ENCODE measurements at places on chromosomes 4 and X.

GRCh38 chr4:88163336-88163735, 4.9 kb upstream of the ABCG2 start:
- no peak for DNase-seq

- DNase-seq = no peak
Measured at GRCh38 chrX:4627414-4627813, 914.0 kb upstream of the PRKX start.

GRCh38 chrX:46796574-46797191, 37.8 kb upstream of the SLC9A7 start:
- DNase-seq = peak; percentile 49

DNA sequence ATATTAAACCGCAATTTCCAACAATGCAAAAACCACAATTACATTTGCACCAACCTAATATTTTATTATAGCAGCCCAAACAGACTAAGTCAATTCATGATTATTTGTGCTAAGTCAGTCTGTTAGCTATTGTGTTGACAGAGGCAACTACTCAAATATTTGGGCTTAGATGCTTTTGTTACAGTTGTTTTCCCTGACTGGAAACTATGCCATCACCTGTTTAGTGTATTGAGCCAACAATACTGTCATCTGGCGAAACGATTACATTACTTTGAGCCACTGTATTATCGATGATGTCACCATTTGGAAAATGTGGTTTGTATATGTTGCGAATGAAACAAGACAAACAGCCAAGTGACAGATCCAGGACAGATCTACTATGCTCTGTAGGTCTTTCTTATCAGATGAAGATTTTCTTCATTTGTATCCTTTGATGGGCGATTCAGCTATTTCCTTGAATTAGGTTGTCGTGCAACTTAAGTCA, 38.7 kb upstream of the INTS6L start:
- no peak for DNase-seq

GRCh38 chr4:30744386-30744785, 24.2 kb downstream of the PCDH7 start:
- DNase-seq = no peak

DNA sequence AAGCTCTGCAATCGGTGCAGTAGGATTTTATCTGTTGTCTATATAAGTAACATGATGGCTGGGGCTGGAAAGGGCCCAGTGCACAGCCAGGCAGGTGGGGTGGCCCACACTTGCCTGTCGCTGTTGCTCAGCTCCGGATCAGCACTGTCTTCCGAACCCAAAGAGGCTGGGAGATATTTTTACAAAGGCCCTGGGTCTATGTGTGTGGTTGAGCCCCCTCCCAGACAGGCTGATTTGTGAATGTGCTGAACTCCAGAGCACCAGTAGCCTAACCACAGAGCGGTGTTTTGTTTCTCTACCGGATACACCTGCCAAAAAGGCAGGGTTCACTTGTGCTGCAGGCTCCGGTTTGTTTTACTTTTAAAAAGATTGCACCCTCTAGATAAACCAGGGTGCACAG, 33.5 kb upstream of the CHRNA9 start:
- no peak for DNase-seq

GRCh38 chr4:74294681-74295080, 13.6 kb upstream of the EPGN start:
- DNase-seq = no peak

- no peak for DNase-seq
Measured at GRCh38 chr4:66769441-66769840, 775.9 kb downstream of the CENPC start.

GRCh38 chrX:86016139-86016538, 31.2 kb downstream of the CHM start:
- DNase-seq = no peak

DNA sequence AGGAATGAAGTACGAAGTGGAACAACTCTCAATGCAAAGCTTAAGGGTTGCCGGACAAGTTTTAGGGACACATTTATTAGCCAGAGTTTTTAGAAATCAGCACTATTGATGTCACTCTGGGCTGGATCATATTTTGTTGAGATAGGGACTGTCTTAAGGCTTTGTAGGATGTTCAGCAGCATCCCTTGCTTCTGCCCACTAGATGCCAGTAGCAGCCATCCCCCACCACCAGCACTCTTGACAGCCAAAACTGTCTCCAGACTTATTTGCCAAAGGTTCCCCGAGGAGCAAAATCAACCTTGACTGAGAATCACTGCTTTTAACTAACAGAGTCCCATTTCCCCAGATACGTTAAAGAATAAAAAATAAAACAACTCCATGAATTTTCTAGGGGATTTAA, 1497.3 kb downstream of the STIM2 start:
- DNase-seq = peak; percentile 18

GRCh38 chrX:124289443-124289842, 43.0 kb upstream of the TEX13D start:
- DNase-seq = no peak

- no peak for DNase-seq
Measured at GRCh38 chr4:111120191-111120590, 497.3 kb upstream of the PITX2 start.

GRCh38 chr4:73843369-73843768, 6.9 kb downstream of the CXCL6 start:
- DNase-seq = no peak

GRCh38 chr4:108512615-108513505, 107.5 kb upstream of the RPL34 start:
- peak; percentile 75 for DNase-seq

DNA sequence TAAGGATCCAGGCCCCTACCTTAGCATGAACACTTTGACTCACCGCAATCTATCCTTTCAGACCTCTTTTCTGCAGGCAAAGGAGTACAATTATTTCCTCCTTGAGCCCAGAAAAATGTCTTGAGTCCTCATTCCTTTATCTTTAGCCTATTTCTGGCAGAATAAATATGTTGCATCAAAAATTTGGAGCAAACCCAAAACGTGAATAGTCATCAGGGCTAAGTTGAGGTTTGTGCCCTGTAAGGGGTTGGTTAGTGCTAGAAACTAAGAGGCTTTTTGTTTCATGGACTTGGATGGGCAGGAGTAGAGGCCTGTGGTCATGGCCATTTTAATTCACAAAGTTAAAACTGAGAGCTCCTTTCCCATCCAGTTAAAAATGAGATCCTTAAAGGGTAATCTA, 460.3 kb downstream of the GBA3 start:
- no peak for DNase-seq

DNA sequence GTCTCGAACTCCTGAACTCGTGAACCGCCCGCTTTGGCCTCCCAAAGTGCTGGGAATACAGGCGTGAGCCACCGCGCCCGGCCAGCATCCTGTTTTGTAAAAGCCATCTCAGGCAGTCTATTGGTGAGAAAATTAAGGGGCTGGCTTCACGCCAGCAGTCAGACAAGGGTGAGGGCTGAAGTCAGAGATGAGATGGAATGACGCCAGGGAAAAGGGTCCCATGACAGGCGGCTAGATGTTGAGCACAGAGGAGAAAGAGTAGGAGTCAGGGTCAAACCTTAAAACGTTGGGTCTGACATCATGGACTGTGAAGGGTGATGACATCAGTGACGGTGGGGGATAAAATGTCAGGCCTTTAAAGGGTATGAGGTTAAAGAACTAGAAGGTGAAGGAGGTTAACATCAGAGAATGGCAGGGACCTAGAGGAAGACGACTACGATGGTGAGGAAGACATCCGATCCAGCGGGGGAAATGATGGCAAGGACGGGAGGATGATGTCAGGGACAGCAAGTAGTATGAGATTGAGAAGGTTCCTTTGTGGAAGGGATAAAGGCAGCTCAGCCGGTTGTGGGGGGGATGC, 504 bp upstream of the RBM3 start:
- no peak for DNase-seq

DNA sequence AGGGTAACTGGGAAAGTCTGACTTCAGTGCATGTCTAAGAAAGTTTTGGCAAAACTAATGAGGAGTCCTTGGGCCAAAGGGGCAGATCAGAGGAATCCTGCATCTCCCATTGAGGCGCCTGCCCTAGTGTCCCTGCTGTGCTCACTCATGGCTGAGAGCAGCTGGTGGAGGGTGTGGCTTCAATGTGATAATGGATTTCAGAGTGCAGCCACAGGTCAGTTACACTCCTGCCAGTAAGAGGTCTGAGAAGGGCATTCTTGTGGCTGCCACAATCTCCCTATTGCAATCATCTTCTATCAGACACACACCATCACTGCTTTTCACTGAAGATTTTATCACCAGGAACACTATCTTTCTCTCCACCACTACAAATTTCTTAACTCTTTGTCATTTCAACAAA, 457.1 kb downstream of the MID1IP1 start:
- no peak for DNase-seq

DNA sequence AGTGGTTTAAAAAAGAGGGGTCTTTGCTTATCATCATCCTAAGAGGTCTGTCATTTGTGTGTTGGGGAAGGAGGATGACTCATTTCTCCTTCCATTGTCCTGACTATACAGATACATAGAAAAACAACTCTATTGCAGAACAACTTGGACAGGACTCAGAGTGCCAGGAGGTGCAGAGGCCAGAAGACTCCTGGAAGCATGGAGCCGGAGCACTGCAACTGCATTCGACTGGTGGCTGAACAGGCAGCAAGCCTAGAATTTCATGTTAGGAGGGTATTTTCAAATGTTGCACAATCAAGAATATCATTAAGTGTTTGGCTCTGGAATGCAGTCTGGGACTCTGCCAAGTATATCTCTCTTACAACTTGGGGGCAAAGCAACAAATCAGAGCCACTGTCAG, 35.0 kb upstream of the MAML3 start:
- peak; percentile 61 for DNase-seq

DNA sequence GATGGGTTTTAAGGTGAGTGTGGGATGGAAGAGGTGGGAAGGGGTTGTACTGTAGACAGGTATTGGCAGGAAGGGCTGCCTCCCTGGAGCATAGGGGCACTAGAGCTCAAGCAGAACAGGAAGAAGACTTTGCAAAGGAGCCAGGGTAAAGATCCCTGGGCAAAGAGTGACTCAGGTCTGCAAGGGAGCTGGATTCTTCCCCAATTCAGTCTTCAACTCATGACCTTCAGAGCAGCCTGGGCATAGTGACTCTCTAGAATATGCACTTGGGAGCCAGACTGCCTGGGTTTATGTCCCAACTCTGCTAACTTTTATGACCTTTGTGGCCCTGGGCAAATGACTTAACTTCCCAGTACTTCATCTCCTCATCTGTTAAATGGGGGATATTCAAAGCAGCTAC, 4.0 kb downstream of the LONRF3 start:
- DNase-seq = no peak

GRCh38 chr4:143347484-143348111, 10.9 kb downstream of the GAB1 start:
- DNase-seq = no peak

GRCh38 chr4:145530189-145530588, 48.5 kb downstream of the SMAD1 start:
- DNase-seq = no peak

- no peak for DNase-seq
Measured at GRCh38 chr4:6227412-6228157, 27.2 kb upstream of the JAKMIP1 start.

- no peak for DNase-seq
Measured at GRCh38 chrX:10015355-10015722, 48.2 kb downstream of the CLDN34 start.

DNA sequence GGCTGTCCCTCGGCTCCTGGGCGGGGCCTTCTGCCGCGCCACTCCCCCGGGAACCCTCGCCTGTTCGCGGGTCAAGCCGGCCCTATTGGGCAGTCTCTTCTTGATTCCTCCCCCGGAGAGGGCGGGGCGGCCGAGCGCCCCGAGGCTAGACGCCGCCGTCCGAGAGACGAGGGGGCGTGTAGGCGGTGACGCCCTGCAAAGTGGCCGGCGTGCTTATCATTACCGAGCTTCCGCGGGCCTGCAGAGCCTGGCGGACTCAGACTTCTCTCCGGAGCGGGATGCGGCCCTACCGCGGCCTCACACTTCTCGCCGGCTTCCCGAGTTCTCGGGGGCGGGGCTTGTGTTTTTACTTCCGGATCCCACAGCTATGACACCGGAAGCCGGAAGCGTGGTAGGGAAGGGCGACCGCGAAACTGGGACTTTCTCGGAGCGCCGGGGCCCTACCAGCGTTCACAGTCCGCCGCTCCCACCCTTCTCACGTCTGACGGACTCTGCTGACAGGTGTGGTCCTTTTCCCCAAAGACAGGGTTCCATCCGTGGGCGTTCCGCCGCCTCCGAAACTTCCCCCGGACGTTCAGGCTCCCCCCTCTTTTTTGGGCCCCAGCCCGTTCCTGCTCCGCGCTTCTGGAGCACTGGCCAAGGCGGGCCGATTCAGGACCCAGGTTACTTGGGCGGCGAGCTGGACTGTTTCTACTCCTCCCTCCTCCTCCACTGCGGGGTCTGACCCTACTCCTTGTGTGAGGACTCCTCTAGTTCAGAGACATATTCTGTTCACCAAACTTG, at the start of gene IKBKG:
Gene IKBKG, plus strand, starts transcription at position 376 of the 783 bp plus-strand sequence. CDS start 4,383 bp downstream, outside the sequence.
- DNase-seq = peak; percentile 94

DNA sequence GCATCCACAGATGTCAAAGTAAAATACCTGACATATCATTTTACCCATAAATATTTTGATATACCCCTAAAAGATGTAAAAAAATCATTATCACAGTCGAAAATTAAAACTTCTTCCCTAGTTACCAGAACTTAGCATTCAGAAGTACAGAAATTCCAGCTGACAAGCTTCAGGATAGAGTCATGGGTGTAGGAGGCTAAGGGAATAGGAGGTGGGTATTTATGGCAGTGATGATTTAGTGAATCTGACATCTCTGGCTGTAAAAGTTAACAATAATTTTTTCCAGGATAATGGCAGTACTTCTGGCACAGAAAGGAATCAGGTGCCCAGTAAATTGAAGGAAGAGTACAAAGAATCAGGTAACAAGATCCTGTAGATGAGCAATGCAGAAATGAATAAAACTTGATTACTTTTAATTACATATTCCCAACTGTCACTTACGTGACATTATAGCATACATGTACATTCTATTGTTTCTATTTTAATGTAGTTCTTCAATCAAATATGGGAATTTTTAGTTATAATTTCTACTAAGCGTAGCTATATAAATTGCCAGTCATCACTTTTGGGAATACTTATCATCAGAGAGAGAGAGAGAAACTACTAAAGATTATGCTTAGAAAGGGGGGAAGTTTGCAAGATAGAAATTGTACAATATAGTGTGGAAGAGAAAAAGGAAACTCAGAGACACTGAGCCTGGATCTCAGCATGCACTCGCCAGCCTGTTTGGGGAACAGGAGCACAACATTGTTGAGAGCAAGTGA, 143.4 kb downstream of the TMEM144 start:
- no peak for DNase-seq
